ENCODE measurements at places on chromosomes 2 and 18.

DNA sequence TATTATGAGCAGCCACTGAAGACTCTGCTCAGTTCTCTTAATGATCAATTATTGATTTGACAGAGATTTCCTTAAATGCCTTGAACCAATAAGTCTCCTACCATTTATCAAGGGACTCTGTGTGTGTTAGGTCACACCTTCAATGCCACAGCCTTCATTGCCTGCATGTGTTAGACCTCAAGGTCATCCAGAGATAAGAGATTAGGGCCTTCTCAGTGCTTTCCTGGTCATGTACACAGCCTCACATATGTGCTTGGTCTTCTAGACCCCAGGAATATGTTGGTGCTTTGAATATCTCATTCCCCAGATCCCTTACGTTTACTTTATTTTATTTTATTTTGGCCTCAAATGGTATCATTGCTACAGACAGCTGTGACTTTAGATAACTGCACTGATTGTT lies 93.0 kb upstream of the CTAGE1 start:
- DNase-seq: no peak

- no peak for DNase-seq
Measured at GRCh38 chr2:236682651-236683422, 113.2 kb downstream of the ACKR3 start.

GRCh38 chr2:50514901-50515300 lies 517.0 kb downstream of the NRXN1 start:
- DNase-seq: no peak

- DNase-seq: no peak
Measured at GRCh38 chr2:6657136-6657535, 208.6 kb downstream of the CMPK2 start.

DNA sequence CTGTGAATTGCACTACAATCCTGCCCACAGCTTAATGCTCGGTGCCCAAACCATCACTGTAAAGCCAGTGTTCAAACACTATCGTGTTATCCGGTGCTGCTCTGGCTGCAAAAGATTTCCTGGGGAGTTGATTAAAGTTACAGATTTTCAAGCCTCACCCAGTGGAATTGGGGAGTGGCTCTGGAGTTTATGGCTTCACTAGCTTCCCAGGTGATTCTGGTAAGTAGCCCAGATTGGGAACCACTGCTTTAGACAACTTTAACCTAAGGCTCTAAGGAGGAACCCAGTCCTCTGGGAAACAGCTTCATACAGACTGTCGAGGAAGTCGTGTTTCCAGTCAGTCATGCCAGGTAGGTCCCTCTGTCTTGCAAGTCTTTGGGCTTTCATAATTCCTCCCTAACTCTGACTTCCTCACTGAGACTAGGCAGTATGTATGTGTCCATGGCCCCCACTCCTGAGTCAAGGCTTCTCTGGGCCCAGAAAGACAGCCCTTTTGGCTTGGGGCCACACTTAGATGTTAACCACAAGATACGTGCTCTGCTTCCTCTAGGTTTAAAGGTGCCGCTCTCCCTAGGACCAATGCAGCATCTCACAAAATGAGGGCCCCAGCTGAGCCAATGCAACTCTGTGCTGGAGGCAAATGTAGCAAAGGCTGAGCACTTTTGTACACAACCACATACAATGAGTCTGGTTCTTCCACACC lies 299.7 kb downstream of the PRKCE start:
- DNase-seq: no peak

GRCh38 chr2:44949329-44950151 lies 8.0 kb downstream of the SIX3 start:
- DNase-seq: no peak

DNA sequence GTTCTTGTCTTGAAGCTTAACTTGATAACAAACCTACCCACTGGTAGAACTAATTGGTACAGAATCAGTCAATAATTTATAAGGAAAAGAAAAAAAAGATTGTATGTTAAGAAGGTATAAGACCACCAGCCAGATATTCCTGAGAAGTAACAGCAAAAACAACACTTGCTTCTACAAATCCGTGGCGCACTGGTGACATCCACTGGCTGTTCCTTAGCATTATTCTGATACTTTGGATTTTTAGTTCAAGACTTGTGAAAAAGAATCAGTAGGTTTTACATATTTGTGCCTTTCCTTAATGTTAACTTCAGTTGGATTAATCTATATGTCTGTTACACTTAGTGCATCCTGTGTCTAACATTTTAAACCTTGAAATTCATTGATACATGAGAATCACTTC lies 141.8 kb downstream of the GRB14 start:
- no peak for DNase-seq

- no peak for DNase-seq
Measured at GRCh38 chr2:242012956-242013764, 143.6 kb downstream of the RTP5 start.

DNA sequence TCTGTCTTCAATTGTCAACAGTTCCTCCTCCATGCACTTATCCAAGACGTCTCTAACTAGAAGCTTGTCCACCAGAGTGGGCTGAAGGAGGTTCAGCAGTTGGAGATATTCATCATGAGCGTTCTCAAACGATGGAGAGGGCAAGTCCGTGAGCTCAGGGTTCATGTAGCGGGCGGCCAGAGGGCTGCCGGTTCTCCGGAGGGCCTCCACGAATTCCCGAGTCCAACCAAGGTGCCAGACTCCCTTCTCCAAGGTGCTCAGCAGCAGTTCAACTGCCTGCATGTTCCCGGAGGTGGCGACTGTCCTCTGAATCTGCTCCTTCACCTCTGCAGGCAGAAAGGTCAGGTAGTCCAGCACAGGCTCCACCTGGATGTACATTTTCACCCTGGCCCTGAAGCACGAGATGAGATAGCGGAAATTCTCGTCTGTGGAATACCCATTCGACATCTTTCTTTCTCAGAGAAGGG lies 590 bp downstream of the IFIH1 start:
- DNase-seq: no peak

DNA sequence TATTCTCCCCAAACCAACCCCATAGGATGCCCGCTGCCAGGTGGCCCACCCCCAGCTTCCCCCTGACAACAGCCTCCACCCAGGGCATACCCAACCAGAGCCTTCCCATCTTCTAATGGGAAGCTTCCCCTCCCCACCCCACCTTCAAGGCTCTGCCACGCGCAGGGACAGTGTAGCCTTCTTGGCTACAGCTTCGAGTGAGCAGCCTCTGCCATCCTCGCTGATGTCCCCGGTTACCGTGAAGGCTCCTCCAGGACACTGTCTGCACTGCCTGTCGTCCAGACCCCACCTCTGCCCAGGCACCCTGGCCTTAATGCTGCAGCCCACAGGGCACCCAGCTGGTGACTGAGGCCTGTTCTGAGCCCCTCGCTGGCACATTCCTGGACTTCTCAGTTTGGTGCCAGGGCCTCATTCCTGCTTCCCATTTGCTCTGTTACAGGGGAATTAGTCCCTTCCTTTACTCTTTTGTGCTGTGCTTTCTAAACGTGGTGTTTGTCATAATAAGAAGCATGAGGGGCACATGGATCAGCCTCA lies 13.0 kb upstream of the ADNP2 start:
- no peak for DNase-seq

DNA sequence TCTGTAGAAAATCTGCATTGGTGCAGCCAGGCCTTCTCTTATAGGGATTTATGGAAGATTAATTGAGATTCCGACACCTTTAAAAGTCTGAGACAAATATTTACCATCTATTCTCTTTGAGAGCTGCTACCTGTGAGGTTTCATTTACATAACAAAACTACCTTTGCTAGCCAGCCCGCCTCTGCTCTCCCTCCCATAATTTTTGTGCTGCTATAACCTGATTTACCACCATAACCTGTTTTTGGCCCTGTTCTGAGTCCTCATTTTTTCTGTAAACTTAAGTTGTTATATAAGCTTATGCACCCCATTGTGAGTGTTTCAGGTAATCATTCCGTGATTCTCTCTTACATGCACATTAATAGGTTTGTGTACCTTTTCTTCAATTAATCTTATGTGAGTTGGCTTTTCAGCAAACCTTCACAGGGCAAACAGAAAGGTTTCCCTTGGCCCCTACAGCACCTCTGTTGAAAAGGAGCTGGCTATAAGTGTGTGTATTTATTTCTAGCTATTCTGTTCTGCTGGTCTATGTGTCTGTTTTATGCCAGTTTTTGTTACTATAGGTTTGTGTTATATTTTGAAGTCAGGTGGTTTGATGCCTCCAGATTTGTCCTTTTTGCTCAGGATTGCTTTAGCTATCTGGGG lies 114.9 kb upstream of the XIRP2 start:
- no peak for DNase-seq

- no peak for DNase-seq
Measured at GRCh38 chr2:112182581-112183034, 44.4 kb downstream of the FBLN7 start.

DNA sequence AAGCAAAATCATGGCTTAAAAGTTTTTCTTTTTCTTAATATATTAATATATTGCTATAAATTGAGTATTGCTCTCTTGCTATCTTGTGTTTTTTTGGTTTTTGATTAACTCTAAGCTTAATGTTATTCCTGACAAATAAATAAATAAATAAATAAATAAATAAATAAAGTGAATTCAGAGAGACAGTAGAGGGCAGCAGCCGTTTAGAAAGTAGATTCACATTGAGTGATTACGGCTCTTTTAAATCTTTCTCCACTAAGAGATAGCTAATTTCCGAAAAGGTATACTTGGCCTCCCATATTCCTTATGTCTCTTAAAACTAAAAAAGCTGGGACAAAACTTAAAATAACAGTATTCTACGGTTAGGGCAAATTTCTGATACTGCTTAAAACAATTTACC lies 34.3 kb downstream of the MSH2 start:
- peak; percentile 10 for DNase-seq

- DNase-seq: no peak
Measured at GRCh38 chr18:28177828-28178635, 1.1 kb upstream of the CDH2 start.

DNA sequence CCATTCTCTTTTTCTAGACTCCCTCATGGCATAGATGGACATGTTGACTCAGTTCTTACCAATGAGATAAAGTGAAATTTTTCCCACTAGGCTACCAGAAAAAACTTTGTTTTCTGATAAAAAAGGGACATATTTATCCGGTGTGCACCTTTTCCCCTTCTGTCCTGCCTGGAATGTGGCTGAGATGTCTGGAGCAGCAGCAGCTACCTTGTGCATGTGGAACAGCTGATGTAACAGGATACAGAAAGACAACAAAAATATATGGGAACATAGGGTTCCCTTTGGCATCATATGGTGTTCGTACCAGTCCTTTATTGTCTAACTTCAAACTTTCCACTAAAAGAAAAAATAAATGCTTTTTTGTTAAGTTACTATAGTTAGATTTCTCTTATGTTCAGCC lies 460.2 kb upstream of the HS6ST1 start:
- no peak for DNase-seq

- DNase-seq: no peak
Measured at GRCh38 chr2:238389988-238390589, 36.6 kb upstream of the ASB1 start.

- peak; percentile 51 for DNase-seq
Measured at GRCh38 chr2:159516241-159516758, 100.0 kb downstream of the BAZ2B start.

GRCh38 chr18:2557536-2557935 lies 13.8 kb downstream of the METTL4 start:
- no peak for DNase-seq

DNA sequence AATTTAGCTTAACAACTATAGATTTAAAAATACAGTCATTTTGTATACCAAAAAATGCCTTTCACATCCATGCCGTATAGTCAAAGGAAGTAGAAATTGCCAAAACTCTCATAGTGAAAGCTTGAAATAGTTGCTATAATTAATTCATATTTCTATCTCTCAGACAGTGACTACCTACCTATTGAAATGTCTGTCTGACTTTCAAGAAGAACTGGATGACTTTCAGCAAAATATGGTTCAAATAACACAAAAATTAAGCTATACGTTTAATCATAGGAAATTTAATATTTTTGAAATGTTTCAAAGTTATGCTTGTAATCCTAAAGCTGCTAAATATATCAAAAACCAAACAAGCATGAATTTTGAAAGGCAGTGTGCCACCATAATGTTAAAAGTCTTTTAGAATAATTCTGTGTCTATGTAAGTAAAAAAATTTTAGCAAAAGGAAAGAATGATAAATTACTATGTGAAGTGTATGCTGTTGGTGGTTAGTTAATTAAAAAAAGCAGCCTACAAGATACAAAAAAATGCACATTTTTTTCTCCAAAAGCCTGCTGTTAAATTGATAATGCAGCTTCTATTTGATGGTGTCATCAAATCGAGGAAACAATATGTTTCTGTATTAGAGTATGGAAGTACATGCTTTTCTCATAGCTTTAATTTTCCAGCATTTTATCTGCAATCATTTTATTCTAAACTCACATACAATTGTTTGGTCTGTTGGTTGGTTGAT lies 57.7 kb upstream of the ST6GAL2 start:
- no peak for DNase-seq

DNA sequence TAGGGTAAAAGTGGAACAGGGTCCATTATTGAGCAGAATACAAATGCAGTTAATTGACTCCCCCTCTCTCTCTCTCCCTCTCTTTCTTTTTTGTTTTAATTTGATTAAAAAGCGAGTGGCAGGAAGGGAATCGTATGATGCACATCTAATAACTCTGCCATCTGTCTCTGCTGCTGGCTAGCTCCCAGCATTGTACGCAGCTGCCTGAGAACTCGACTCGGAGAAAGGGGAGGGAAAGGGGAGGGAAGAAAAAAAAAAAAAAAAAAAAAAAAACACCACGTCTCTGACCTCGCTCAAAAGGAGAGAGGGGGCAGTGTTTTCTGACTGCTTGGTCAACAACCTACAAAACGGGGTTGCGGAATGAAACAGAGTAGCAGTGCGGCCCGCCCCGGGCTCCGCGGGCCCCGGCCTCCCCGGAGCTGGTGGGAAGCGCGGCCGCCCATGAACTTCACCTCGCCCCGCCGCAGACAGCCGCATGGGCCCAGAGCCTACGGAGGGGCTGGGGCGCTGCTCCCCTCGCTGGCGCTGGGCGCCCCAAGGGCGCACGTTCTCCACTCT lies 265.7 kb downstream of the TCF4 start:
- DNase-seq: peak; percentile 82

- DNase-seq: no peak
Measured at GRCh38 chr18:32956591-32957315, 183.9 kb upstream of the KLHL14 start.

DNA sequence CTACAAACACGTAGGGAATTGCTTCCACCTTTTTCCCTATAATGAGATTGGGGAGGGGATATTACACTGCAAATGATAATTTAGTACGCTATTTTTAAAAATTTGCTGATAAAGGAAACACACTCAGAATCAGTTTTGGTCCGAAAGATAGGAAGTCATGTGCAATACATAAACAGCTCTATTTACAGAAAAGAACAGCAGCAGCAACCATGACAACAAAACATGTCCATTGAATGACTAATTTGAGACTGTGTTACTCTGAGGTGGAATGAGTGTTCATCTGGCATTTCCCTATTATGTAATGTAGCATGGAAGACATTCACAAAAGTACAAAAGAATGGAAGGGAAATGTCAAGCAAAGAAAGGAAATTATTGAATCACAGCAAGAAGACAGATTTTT lies 337.2 kb downstream of the NBAS start:
- no peak for DNase-seq
